ENCODE measurements at places on chromosomes 11 and 22.

DNA sequence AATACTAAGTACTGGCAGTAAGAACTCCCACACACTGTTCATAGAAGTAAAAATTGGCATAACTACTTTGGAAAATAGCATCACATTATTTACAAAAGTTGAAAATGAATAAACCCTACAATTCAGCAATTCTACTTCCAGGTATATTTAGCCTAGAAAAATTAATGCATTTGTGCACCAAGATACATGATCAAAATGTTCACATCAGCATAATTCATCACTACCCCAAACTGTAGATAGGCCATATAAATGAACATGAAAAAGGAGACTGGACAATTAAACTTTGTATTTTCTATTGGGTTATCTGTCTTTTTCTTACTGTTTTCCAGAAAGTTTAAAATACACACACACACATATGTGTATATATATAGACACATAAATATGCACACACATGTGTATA, 5.9 kb downstream of the OR5B21 start:
- DNase-seq: no peak

- no peak for DNase-seq
Measured at GRCh38 chr11:92744929-92745585, 224.4 kb upstream of the MTNR1B start.

- no peak for DNase-seq
Measured at GRCh38 chr11:109275931-109276330, 146.1 kb upstream of the C11orf87 start.

DNA sequence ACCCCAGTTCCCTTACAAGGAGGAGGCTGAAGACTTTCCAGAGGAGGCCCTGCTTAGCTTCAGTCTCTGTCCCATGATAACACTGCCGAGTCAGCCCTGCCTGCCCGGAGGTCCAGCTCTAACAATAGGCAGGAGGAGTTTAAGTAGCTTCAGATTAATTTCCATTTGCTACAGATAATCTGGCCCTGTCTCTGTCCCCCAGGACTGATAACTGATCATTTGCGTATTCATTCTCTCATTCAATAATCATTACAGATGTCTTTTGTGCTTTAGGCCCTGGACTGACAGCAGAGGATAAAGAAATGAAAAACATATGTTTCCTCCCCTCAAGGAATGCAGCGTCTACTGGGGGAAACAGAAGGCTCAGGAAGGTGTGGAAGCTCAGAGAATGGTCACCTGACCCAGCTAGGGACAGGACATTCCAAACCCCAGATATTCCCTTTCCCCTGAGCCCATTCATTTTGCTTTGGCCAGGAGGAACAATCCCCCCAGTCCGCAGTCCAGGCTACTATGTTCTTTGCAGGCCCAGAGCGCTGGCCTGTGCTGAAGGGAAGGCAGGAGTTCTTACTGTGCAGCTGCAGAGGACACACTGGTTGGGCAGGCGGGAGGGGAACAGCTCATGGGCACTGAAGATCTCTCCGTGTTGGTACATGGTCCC, 20.8 kb downstream of the CHRDL2 start:
- DNase-seq: no peak

- no peak for DNase-seq
Measured at GRCh38 chr11:61753672-61754071, 1.2 kb downstream of the MYRF start.

- DNase-seq: no peak
Measured at GRCh38 chr11:15775015-15775541, 581.3 kb downstream of the SOX6 start.

DNA sequence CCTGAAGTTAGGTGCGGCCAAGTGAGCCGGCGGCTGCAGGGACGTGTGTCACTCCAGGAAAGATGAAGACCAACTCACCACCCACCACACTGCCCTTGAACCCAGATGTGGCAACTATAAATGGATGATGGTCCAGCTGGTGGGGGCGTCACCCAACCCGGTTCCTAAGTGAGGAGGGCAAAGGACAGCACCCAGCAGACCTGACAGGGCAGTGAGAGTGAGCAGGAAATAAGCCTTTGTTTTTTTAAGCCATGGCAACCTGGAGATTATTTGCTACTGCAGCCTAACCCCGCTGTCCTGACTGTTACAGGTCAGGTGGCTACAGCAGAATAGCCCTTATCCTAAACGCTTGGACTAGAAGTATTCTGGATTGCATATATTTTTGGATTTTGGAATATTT, 228.9 kb downstream of the CTTN start:
- no peak for DNase-seq

DNA sequence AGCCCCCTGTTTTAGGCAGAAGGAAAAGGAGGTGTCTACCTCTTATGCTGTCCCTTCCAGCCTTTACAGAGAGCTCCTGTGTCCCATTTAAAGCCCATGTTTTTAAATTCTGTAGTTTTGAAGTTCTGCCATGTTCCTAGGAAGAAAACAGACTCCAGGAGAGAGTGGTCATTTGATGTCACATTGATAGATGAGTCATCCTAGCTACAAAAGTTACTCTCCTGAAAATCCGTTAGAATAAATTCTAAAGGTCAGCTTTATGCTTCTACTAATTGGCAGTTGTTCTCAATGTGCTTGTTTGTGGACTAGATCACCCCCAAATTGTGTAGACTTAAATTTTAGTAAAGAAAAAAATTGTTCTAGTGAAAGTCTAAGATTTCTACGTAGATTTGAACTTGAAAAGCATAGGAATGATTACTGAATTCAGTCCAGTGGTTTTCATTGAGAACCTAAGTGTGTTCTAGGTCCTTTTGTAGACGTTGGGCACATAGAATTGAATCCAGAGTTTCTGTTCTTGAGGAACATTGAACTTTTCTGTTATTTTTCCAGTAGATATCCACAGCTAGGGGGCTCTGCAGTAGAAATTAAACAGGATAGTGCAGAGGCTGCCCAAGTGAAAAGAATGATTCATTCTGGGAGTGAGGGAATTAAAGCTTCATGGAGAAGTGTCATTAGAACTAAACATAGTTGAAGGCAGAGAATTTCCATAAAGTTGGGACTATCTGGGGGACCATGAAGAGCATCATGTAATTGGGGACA, 140.6 kb upstream of the RASSF10 start:
- DNase-seq: no peak

DNA sequence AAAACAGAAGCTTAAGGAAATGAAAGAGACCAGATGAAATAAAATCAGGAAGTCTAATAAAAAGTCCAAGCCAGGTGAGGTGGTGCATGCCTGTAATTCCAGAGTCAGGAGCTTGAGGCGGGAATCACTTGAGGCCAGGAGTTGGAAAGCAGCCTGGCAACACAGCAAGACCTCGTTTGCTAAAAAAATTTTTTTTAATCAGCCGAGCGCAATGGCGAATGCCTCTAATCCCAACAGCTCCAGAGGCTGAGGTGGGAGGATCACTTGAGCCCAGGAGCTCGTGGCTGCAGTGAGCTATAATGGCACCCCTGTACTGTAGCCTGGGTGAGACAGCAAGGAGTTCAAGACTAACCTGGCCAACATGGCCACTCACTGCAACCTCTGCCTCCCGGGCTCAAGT, 8.0 kb downstream of the RAB6A start:
- no peak for DNase-seq

GRCh38 chr11:128052912-128053641, 534.3 kb downstream of the ETS1 start:
- DNase-seq: no peak

- DNase-seq: no peak
Measured at GRCh38 chr11:46353698-46354097, 6.4 kb downstream of the DGKZ start.

GRCh38 chr11:62573592-62574362, at the start of gene EEF1G:
TSS of gene EEF1G (minus strand) at chr11:62573891. CDS start at chr11:62573842, 49 bp downstream.
- DNase-seq: peak; percentile 99

- DNase-seq: no peak
Measured at GRCh38 chr11:7672960-7673723, at the start of gene CYB5R2. TSS of gene CYB5R2 (minus strand) at chr11:7673500. CDS start at chr11:7672825, 675 bp downstream.

GRCh38 chr11:68904248-68904847, 657 bp downstream of the IGHMBP2 start:
- DNase-seq: no peak

DNA sequence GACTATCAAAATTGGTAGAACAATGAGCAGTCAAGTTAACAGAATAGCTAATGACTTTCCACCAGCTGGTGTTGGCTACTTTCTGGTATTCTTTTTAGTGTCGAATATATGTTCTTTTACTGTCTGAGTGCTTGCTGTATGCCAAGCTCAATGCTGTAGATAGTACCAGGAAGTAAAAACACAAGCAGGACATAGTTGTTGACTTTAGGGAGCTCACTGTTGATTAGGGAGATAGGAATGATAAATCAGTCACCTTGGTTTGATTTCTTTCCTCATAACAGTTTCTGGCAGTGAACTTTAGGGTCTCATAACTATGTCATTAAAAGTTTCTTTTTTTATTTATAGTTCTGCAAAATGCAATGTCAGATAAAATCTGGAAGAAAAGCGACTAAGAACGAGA, 9.0 kb downstream of the HMGXB4 start:
- DNase-seq: no peak

DNA sequence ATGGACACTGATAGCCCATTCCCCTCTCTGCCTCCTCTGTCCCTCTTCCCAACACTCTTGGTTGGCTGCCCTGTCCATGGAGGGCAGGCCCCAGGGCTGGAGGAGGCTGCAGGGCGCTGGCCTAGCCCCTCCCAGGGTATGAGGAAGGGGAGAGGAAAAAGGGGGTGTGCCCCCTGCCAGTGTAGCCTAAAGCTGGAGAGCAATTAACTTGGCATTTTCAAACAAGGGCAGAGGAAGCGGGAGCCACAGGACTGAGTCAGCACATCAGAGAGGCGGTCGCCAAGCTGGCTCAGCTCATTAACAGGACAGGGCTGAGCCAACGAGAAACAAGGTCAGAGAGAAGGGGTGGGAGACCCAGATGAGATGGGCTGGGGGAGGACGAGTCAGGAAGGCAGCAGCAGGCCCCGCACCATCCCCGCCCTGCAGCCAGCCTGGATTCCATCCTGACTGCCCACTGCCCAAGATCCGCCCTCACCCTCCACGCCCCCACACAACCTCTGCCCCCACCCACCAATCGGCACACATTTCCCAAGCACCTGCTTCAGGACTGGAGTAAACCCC, 76.3 kb downstream of the BUD13 start:
- no peak for DNase-seq

DNA sequence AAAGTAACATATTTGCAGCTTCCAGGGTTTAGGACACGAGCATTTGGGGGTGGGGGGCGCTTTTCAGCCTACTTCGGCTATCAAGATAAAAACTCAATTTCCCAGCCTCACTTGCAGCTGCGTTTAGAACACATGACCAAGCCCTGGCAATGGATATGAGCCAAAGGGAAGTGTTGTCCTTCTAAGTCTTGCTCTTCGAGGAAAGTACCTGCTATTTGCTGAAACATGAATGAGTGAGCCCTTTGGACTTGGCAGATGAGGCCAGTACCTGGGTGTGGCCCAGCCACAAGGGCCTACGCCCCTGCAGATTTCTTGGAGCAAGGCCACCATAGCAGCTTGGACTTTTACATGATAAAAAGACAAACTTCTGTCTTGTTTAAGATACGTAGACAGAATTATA, 60.2 kb upstream of the SORL1 start:
- DNase-seq: no peak

DNA sequence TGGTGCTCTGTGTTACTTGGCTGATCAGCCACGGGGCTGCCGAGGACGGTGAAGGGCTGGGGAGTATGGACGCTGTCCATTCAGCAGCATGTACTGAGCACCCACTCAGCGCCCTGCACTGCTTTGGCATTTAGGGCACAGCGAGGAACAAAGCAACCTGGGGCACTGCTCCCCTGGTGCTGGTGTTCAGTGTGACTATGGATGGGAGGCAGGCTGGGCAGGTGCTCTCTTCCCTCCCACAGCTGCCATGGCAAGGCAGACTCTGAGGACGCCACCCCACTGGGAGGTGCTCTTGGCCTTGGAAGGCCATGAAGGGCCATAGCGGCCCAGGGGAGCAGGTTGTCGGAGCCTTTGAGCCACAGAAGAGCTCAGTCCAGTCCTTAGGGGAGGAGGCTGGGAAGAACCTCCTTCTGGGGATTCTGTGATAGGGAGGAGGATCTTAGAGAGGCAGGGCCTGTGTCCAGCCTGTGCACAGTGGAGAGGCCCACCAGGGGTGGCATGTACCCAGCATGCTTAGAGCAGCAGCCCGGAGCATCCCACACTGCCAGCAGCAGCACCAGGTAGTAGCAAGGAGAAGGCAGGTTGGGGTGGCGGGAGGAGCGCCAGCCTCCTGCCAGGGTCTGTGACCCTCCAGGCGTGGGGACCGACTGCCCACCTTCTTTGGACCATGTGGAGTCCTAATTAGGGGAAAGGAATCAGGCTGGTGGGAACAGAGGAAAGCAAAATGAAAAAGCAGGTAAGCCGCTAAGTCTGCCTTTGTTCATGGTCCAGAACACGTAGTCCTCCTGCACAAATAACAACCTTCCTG, 141.8 kb downstream of the MPPED1 start:
- no peak for DNase-seq

GRCh38 chr11:13876423-13876822, 86.1 kb upstream of the SPON1 start:
- DNase-seq: no peak

DNA sequence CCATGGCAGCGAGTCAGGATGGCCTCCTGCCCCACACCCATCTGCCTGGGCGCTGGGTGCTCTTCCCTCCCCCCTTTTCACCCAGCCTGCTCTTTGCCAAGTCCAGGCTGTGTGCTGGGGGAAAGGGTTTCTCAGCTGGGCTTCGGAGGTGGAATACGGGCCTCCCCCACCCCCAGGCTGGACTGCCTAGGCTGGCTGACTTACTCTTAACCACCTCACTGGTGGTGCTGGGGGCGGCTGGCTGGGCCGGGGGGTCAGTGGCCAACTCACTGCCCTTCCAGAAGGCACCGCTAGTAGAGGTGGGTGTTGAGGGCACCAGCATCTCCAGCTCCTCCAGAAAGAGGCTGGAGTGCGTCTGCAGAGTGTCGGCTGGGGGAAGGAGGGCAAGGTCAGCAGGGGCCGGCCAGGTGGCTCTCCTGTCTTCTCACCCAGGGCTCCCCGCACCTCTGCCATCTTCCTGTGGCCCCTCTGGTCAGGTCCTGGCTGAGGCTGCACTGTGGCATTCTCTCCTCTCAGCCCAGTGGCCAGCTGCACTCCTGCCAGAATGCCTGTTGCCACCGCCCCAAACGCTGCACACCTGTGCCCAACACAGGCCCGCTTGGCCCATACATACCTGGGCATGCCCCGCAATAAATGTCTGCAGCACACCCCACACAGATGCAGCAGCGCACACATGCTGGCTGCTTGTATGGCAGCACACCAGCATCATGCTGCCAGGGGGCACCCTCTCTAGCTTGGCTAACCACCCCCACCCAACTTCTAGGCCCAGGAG, 9.7 kb downstream of the PITPNM1 start:
- DNase-seq: no peak

DNA sequence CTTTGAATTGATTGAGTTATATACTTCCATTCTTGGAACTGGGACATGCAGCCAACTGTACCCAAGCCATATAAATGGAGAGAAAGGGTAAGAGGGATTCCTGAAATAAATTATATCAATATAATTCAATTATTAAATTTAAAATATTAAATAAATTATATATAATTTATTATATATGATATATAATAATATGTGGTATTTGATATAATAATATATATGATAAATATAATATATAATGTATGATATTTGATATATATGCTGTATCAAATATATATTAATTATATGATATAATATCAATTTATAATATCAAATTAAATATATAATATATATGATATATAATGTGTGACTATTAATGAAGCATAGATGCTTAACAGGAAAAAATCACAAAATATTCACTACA, 677.0 kb downstream of the NELL1 start:
- DNase-seq: no peak

All from smooth muscle cell of the brain vasculature (primary cell).